Renal cortical epithelial cell (primary cell): ENCODE measurements at places on chromosomes 3 and 15. TPM values are rescaled to one million over a fixed set of nuclear protein-coding genes. Genes with fewer than 3 reads are reported as not detected.

DNA sequence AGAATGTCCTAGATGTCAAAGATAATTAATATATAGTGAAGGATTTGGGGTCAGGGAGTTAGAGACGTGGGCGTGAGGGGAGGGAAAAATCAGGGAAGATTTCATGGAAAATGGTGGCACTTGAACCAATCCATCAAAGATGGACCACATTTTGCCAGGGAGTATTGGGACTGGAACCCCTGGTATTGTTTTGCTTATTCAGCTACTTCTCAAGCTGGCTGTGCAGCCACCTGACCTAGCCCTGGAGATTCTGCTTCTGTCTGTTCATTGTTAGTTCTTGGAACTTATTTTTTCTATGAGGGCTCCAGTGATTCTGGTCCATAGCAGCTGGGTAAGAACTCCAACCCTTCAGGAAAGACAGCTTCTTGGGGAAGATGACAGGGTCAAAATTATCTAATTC, 3.3 kb upstream of the THRB start:
- DNase-seq = no peak

DNA sequence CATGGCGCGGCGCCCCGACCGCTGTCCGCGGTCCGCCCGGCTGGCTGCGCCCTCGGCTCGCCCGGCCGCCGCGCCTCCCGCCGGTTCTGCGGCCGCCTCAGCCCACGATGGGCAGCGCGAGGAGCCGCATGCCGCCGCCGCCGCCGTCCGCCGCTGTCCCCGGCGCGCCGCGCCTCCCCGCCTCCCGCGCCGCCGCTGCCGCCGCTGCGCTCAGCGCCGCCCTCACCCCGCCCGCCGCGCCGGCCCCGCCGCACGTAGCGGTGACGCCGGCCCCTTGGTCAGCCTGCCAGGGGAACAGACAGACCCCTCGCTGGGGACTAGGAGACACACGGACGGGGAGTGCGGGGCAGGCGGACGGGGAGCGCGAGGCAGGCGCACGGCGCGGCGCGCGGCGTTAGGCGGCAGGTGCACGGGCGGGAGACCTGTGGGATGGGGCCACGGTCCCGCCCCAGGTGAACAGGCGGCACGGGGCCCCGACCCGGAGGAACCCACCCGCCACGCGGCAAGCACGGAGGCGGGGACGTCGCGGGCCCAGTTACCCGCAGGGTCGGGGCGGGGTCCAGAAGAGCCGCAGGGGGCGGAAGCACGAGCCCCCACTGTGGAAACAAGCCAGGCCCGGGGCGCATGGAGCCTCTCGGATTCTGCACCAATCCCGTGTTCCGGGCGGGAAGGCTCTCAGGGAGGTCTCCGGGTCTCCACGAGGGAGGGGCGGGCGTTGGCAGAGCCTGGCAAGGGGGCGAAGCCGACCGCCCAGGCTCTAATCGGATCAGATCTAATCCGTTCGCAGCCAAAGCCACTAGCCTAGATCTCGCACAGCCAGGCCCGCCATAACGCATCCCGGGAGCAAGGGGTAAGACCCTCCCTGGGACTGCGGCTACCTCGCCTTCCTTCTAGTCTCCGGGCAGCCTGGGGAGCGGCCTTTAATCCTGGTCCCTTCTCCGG, at the start of gene CSPG5:
Gene CSPG5, minus strand, starts transcription at position 175 of the 942 bp plus-strand sequence. Its CDS starts 172 bp downstream, at position 3.
- DNase-seq = no peak

DNA sequence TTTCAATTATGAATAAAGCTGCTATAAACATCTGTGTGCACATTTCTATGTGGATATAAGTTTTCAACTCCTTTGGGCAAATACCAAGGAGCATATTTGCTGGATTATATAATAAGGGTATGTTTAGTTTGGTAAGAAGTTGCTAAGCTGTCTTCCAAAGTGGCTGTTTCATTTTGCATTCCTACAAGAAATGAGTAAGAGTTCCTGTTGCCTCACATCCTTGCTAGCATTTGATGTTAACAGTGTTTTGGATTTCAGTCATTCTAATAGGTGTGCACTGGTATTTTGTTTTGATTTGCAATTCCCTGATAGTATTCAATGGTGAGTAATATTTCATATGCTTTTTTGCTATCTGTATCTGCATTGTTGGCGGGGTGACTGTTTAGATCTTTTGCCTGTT, 120.7 kb upstream of the MDFIC2 start:
- no peak for DNase-seq

DNA sequence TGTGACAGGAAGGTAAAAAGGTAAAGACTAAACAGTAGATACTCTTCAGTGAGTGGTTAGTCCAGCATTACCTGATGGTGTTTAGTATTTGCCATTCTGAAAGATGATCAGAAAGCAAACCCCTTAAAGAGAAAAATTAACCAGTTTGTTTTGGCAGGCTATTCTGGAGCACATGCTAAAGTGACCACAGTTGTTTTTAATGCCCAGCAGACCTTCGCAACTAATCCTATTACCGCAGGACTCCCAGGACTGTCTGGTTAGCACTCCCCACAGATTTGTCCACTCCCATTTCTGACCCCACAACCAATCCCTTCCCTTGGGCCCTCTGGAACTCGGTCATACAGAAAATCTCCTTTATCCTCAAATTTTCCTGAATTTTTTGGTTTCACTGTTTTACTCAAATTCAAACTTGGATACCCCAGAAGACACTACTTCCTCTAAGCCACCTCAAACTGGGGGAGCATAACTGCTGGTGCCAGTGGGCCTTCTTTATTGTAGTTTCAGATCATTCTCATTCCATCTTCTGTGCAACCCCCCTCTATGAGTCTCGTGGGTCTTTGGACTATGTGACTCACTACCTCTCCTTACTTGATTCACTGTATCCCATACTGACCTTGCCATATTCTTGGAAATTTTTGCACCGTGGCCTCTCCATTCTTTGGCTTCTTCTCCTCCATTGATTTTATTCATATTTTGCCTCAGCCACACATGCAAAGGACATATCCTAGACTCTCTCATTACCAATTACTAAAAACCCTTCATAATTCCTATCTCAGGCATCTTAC, 104.4 kb downstream of the RBMS3 start:
- peak; percentile 68 for DNase-seq

GRCh38 chr3:120198305-120198878, 86.6 kb downstream of the GPR156 start:
- DNase-seq = peak; percentile 56

- peak; percentile 85 for DNase-seq
These were observed 572.2 kb downstream of the MECOM start for GRCh38 chr3:169091196-169091823.

DNA sequence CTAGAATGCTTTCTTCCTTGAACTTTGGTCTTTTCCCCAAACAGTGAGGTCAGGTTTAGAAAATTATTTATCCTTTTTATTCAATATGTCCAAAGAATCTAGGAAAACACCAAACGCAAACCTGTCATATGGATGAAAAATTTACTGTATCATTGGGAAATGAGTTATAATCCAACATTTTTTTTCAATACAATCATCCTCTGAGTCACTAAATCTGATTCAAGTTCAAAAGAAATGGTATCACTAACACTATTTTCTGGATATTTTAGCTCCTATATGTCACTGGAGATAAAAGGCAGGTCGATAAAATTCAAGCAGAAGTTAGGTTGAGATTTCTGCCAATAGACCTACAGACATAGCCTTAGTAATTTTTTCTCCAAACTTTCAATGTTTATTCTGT, 591.6 kb upstream of the AGTR1 start:
- no peak for DNase-seq

DNA sequence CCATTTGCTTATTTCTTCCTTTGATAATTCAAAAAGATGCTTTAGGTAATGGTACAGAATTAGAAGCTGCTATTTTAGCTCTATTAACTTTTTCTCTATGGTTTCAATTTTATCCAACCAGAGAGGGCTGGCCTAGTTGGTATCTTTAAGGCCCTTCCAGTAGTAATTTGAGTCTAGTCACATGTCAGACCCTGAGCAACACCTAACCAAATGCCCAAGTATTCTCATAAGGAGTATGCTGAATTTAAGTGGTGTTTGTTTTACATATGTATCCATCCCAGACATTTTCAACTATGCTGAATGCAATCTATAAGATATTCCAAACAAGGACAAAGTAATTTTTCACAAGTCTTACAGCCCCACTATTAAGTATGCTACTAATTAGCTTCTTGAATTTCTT, 9.6 kb downstream of the DNAJC19 start:
- DNase-seq = no peak

GRCh38 chr3:187616307-187616972, 53.8 kb downstream of the SST start:
- peak; percentile 70 for DNase-seq

DNA sequence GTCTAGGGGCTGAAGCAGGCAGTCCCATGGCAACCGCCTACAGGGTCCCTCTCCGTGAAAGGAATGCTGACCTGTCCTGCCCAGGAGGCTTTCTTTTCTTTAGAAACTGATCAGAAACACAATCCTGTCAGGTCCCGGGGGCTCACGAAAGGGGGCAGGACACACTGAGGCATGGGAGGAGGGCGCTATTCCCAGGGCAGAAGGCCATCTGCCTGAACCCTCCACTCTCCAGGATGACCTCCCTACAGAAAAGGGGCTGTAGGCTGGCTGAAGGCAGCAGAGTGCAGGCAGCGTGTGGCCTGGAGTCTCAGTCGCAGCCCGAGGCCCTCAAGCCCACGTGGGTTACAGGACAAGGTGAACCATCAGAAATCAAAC, 18.4 kb upstream of the LRRK1 start:
- DNase-seq = no peak

- no peak for DNase-seq
These were observed 210.4 kb downstream of the NECTIN3 start for GRCh38 chr3:111282024-111282423.

DNA sequence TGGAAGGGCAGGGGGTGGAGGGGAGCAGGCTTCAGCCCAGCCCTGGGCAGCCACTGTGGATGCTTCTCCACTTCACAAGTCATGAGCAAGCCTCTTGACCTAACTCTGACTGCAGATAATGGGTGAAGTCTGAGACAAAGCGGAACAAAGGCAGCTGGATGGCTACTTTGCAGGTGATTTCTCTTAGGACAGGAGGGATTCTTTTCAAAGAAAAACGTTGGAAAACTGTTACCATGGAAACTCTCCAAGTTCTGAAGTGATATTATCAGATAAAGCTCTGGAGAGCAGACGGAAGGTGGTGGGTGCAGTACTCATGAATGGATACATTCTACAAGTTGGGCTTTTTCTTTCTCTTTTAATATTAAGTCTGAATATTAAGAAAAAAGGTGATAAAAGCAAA, 254.2 kb upstream of the SLCO3A1 start:
- no peak for DNase-seq

- no peak for DNase-seq
These were observed 7.3 kb upstream of the TPM1 start for GRCh38 chr15:63035253-63035652.

- no peak for DNase-seq
These were observed 151.0 kb downstream of the CPNE4 start for GRCh38 chr3:131883711-131884407.

GRCh38 chr15:71572452-71573053, 237.8 kb upstream of the NR2E3 start:
- DNase-seq = peak; percentile 70

DNA sequence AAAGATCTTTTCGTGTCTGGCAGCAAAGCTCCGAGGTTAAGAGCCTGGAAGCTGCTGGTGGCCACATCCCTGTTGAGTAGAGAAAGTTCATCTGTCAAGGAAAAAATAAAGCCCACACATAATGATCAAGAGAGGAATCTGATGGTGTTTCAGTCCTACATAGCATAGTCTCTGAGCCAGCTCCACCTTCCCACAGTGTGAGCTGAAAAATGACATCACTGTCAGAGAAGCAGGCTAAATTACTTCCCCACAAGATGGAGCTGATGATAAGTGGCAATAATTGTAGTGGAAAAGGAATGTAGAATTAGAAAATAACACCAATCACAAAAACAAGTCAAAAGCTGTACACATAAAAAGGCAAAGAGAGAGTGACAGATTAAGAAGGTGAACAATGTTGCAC, 84.5 kb downstream of the AQP9 start:
- DNase-seq = peak; percentile 38

DNA sequence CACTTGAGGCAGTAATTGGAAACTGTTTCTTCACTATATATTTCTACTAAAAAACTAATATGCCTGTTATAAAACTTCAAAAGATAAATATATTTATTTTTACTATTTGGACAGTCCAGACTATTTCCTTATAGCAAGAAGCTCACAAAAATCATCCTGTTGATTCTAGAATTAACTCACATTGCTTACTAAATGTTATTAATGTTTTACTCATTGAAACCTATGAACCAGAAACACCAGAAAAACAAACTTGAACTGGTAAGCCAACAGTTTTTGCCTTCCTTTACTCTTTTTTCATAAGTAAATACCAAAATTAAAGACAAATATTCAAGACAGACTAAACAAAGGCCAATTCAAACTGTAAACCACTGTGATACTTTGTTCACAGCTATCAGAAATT, 26.4 kb downstream of the TOMM70 start:
- peak; percentile 70 for DNase-seq

- DNase-seq = peak; percentile 63
These were observed 25.0 kb downstream of the IRAK2 start for GRCh38 chr3:10189557-10190354.

GRCh38 chr3:52119826-52120225, 34.4 kb downstream of the POC1A start:
- DNase-seq = no peak

GRCh38 chr3:184884359-184885017, 72.5 kb downstream of the VPS8 start:
- DNase-seq = no peak

DNA sequence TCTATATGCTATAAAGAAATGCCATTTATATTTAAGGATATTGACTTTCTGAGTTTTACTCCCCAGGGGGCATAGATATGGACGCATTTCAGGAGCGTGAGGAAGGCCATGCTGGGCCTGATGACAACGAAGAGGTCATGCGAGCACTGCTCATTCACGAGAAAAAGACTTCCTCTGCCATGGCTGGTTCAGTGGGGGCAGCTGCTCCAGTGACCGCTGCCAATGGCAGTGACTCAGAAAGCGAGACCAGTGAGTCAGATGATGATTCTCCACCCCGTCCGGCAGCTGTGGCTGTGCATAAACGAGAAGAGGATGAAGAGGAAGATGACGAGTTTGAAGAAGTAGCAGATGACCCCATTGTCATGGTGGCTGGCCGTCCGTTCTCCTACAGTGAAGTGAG, 38.4 kb downstream of the GTF2E1 start:
- DNase-seq = peak; percentile 63

- no peak for DNase-seq
These were observed 87.4 kb upstream of the GSK3B start for GRCh38 chr3:120181632-120182031.

- peak; percentile 86 for DNase-seq
These were observed 22.0 kb downstream of the ACAD11 start for GRCh38 chr3:132637590-132637989.

INSYN1 gene
- total RNA-seq = under 0.01 and 0.80 TPM in 2 replicates

GOLIM4 gene
- total RNA-seq = 19.3 and 32.8 TPM in 2 replicates

NANOGP8 gene
- not detected in 2 replicates for total RNA-seq

MUSTN1 gene
- not detected in 2 replicates for total RNA-seq

STXBP5L gene
- 0.05 TPM in 1 of 2 replicates, not detected in the other for total RNA-seq

EPHA3 gene
- 0.17 and 0.45 TPM in 2 replicates for total RNA-seq

SPSB4 gene
- total RNA-seq = not detected in 2 replicates
